Smooth muscle cell of the pulmonary artery (primary cell): ENCODE measurements at places on chromosomes 12 and 14. TPM values are rescaled to one million over a fixed set of nuclear protein-coding genes. Genes with fewer than 3 reads are reported as not detected.

The ESRRB gene
- total RNA-seq, result not detected in 2 replicates

The GLIPR1L1 gene
- total RNA-seq, result not detected in 2 replicates

The PTGER2 gene
- total RNA-seq, result 3.8 and 8.2 TPM in 2 replicates

The PKP2 gene
- 1.8 and 3.4 TPM in 2 replicates for total RNA-seq

The CCDC196 gene
- not detected in 2 replicates for total RNA-seq

The LRRC43 gene
- total RNA-seq, result 0.83 and 1.2 TPM in 2 replicates

The RTL1 gene
- not detected in 2 replicates for total RNA-seq

The CCND2 gene
- 59.9 and 144 TPM in 2 replicates for total RNA-seq

The TAS2R7 gene
- total RNA-seq, result not detected in 2 replicates

The SYCP3 gene
- total RNA-seq, result 0.07 and 0.33 TPM in 2 replicates

The LRRK2 gene
- 5.1 and 12.3 TPM in 2 replicates for total RNA-seq

The GLIPR1L2 gene
- 0.46 and 1.7 TPM in 2 replicates for total RNA-seq

The EDDM3A gene
- not detected in 2 replicates for total RNA-seq

The IL23A gene
- not detected in 2 replicates for total RNA-seq

The ETFBKMT gene
- total RNA-seq, result 2.0 and 3.3 TPM in 2 replicates

The ZCCHC8 gene
- total RNA-seq, result 11.6 and 11.9 TPM in 2 replicates

The USP44 gene
- total RNA-seq, result 0.69 and 1.8 TPM in 2 replicates

The DCN gene
- 72.0 and 212 TPM in 2 replicates for total RNA-seq

The DAAM1 gene
- 31.0 and 33.4 TPM in 2 replicates for total RNA-seq

The ADAM21 gene
- 0.86 and 1.4 TPM in 2 replicates for total RNA-seq

The C3AR1 gene
- 0.07 and 0.17 TPM in 2 replicates for total RNA-seq

The CMKLR1 gene
- 2.9 and 5.4 TPM in 2 replicates for total RNA-seq

The MYF5 gene
- not detected in 2 replicates for total RNA-seq

The NRL gene
- 0.65 and 0.96 TPM in 2 replicates for total RNA-seq

The MYH6 gene
- total RNA-seq, result not detected in 2 replicates

The SCN8A gene
- 19.2 and 33.1 TPM in 2 replicates for total RNA-seq

The RAB15 gene
- 3.8 and 5.2 TPM in 2 replicates for total RNA-seq

The PLCZ1 gene
- total RNA-seq, result not detected in 2 replicates

The GRIN2B gene
- not detected in 2 replicates for total RNA-seq

The ACOT6 gene
- total RNA-seq, result not detected in 2 replicates

The KLRD1 gene
- 0.50 and 0.65 TPM in 2 replicates for total RNA-seq
